ENCODE measurements at places on chromosomes 13 and 19.

DNA sequence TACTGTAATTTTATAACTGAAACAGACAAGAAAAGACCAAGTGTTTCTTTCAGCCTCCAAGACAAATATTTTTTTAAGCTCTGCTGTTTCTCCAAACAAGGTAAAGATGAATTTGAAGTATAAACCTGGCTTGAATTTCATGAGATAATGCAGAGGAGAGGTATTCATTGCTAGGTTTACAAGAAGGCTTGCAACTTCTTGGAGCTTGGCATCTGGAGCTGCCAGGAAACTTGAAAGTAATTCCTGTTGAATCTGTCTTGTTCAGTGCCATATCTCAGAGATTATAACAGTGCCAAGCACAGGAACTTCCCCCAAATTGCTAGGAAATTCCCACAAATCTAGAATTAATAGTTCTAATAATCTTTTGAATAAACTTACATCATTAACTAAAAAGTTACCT, 70.9 kb downstream of the CDK8 start:
- no peak for DNase-seq

DNA sequence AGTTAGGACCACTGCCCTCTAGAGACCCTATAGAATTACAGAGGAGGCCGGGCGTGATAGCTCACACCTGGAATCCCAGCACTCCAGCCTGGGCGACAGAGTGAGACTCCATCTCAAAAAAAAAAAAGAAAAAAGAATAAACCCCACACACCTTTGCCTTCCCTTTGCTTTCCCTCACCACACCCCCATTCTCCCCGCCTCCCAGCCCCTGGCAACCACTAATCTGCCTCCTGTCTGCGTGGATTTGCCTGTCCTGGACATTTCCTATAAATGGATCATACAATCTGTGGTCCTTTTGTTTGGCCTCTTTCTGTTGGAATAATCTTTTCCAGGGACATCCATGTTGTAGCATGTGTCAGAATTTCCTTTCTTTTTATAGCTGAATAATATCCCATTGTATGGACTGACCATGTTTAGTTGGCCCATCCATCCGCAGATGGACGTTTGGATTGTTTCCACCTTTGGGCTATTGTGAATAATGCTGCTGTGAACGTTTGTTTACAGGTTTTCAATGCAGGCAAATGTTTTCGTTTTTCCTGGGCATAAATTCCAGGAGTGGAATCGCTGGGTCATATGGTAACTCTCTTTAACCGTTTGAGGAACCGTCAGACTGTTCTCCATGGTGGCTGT, 15.3 kb downstream of the NACC1 start:
- no peak for DNase-seq

DNA sequence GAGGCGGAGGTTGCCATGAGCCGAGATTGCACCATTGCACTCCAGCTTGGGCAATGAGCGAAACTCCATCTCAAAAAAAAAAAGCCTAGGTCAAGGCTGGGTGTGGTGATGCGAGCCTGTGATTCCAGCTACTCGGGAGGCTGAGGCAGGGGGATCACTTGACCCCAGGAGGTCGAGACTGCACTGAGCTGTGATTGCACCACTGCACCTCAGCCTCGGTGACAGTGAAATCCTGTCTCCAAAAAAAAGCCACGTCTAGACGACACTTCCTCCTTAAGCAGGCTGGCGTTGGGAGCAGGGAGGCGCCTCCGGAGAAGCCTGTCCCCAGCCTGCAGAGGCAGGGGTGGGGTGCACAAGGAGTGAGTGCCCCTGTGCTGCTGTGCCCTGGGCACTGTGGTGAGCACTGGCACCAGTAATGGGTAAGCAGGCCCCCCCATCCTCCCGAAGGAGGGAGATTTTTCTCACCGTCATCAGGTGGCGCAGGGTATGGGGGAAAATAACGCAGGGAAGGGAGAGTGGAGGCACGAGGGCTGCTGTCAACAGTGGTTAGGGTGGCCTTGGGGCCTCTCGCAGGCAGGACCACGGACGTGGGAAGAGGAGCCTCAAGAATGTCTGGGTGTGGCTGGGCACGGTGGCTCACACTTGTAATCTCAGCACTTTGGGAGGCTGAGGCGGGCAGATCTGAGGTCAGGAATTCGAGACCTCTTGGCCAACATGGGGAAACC, 706 bp downstream of the P2RY11 start:
- DNase-seq, result no peak

- DNase-seq, result no peak
These were observed 418.9 kb downstream of the KLF12 start for GRCh38 chr13:73715114-73715910.

DNA sequence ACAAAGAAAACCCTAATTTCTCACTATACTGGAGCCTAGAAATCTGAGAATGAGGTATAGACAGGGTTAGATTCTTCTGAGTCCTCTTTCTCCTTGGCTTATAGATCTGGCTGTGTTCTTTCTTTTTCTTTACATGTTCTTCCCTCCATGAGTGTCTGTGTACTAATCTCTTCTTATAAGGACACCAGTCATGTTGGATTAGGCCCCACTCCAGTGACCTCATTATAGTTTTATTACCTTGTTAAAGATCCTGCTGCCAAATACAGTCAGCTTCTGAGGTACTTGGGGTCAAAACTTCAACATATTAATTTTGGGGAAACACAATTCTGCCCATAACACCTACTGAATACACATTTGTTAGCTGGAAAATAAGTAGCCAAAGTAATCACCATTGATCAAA, 302.6 kb downstream of the PCDH9 start:
- no peak for DNase-seq

- DNase-seq, result no peak
These were observed 122.8 kb downstream of the MTUS2 start for GRCh38 chr13:28942906-28943305.

GRCh38 chr19:48591021-48591420, 15.5 kb upstream of the SPACA4 start:
- DNase-seq, result no peak

DNA sequence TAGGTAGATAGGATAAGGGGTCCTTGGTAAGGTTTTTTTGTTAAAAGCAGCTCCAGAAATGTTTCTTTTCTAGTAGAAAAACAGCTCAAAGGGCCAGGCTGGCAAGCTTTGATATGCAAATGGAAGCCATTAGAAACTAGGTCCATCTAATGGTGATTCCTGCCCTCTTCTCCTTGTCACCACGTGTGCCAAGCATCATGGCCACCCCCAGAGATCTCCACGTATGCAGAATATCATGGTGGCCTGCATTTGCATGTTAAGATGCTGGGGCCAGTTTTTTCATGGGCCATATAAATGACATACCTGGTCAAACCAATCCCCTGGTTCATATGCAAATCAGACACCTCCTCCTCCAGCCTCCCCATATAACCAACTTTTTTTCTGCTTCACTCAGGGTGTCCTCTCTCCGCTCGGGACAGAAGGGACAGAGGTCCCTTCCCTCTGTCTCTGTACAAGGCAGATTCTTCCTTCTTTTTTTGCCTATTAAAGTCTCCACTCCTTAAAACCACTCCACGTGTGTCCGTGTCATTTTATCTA, 1335.9 kb downstream of the UQCRFS1 start:
- no peak for DNase-seq

DNA sequence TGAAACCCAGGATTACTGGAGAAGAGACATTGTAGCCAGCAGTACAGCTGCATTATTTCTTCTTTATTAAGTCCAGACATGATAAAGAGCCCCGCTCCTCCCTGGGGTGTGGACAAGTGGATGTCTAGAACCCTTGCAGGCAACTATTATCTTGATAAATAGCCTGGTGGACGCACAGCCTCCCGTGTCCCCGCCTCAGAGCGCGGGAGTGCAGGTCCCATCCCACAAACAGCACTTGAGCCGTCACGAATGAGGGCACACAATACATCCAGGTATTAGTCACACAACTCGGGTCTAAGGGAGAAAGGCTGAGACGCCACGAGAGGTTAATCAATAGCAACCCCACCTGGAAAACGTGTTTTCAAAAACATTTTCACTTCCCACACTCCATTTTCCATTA, 213.2 kb upstream of the SOX1 start:
- DNase-seq, result no peak

- DNase-seq, result no peak
These were observed 44.4 kb upstream of the WDFY2 start for GRCh38 chr13:51539887-51540286.

GRCh38 chr19:4518345-4519171, at the start of gene PLIN4:
TSS of gene PLIN4 (minus strand) at chr19:4518486. CDS start at chr19:4518272, 214 bp downstream.
- DNase-seq, result no peak

- no peak for DNase-seq
These were observed 699.0 kb downstream of the FGF9 start for GRCh38 chr13:22369840-22370239.

GRCh38 chr13:95793018-95793555, 116.1 kb downstream of the DNAJC3 start:
- DNase-seq, result no peak

- DNase-seq, result no peak
These were observed 178.9 kb downstream of the ITGBL1 start for GRCh38 chr13:101631395-101631794.

DNA sequence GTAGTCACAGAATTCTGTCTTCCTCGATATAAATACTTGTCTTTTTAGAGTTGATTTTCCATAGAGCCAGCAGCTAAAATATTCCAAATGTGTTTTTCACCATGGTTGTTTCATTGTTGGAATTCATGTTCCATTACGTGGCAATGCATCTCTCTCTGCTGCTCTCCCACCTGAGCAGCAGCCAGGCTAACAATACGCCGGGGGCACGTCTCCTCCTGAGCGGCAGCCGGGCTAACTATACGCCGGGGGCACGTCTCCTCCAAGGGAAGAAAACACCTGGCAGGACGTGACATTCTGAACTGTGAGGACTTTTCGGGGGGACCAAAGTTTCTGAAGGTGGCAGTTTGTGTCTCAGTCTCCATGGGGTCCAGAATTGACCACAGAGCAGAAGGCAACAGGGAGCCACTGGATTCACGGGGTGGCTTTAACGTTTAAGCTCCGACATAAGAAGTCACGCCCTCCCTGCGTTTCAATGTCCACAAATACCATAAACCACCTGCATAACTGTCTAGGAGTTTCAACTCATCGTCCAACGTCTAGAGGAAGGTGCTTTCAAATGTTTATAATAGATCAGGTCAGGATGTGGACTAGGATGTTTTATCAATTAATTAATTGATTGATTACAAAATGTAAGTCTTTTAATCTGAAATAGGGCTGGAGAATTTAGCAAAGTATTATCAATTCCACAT, 15.1 kb downstream of the PLPP2 start:
- DNase-seq, result no peak

- no peak for DNase-seq
These were observed 17.7 kb upstream of the OLFM2 start for GRCh38 chr19:9953802-9954542.

- DNase-seq, result no peak
These were observed 7.8 kb upstream of the CEACAM5 start for GRCh38 chr19:41700381-41701195.

- DNase-seq, result peak; percentile 92
These were observed 774 bp upstream of the PPP2R1A start for GRCh38 chr19:52188822-52189734.

- DNase-seq, result no peak
These were observed 28.0 kb downstream of the ZNF175 start for GRCh38 chr19:51599084-51599483.

DNA sequence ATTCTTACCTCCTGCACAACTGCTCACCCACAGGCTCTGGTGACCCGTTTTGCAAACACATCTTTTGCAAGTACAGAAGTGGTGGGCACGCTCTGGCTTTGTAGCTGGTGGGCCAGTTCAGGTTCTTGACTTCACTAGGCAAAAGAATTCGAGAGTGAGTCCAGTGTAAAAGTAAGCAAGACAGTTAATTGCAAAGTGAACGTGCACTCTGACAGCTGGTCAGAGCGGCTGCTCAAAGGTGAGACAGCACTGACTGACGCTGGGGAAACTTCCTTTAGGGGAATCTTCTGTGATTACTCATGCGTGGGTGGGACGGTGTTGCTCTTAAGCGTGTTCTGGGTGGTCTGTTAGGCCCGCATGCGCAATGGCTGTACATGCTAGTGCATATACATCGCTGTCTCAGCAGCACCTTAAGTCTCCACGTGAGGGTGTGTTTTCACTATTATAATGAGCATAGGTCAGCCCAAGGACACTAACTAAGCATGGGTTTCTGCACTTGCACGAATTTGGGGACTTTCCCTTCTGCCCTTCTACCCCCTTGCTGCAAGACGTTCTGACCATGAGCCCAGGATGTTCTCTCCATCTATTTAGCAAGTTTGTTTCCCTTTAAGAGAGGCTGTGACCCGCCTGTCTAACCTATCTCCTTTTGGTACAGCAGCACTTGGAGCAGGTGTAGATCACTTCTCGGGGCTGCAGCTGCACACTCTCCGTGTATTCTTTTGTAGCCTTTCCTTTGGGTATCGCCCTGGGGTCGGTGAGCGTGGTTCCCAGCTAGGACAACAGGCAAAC, 30.2 kb upstream of the CD33 start:
- DNase-seq, result no peak

GRCh38 chr19:5430237-5430636, 25.0 kb upstream of the ZNRF4 start:
- DNase-seq, result no peak

GRCh38 chr13:41224113-41225110, 30.0 kb upstream of the KBTBD7 start:
- DNase-seq, result no peak

GRCh38 chr13:31965361-31966066, 66.1 kb upstream of the FRY start:
- DNase-seq, result no peak

DNA sequence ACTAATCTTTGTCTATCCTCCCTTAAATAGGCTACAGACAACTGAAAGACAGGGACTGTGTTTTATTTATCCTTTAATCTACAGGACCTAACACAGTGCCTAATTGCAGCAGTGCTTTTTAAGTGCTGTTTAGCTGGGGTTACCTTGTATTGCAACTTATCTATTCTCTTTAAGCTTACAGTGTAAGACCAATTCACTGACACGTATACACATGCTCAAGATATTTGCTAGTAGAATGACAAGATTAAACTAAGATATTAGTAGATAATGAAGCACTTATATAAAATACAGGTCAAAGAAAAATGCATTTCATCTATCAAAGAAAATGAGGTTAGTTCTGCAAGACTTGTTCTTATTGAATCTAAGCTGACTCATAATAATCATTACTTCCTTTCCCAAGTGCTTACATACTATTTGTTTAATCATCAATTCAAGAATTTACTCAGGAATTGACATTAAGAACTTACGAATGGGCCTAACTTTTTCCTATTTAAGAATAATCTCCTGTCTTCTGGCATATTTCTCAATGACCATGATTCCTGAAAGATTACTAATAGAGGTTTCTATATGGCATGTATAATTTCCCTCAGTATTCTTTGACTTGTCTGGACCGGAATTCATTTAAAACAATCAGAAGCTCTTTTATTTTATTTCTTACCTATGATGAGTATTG, 75.8 kb upstream of the MAB21L1 start:
- DNase-seq, result no peak
